ENCODE measurements at places on chromosomes 2 and 18. TPM values are rescaled to one million over a fixed set of nuclear protein-coding genes. Genes with fewer than 3 reads are reported as not detected.

- no peak for DNase-seq
Observed at GRCh38 chr2:214674278-214674677, 135.2 kb downstream of the BARD1 start.

DNA sequence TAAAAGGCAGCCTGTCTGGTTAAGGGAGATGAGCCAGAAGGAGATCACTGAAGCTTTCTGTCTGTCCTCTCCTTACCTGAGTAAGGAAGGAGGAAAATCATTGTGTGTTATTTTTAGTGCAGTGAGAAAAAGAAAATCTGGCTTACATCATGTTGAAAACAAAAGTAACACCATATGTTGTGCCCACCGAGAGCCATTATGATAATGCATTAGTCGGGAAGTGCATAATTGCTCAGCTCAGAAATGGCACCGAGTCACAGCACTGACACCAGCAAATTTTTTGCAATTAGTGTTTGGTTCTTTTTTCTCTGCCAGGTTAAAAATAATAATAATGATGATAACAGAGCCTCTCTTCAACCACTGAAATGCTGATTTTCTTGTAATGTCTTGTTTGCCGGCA, 46.6 kb downstream of the HNMT start:
- peak; percentile 9 for DNase-seq

DNA sequence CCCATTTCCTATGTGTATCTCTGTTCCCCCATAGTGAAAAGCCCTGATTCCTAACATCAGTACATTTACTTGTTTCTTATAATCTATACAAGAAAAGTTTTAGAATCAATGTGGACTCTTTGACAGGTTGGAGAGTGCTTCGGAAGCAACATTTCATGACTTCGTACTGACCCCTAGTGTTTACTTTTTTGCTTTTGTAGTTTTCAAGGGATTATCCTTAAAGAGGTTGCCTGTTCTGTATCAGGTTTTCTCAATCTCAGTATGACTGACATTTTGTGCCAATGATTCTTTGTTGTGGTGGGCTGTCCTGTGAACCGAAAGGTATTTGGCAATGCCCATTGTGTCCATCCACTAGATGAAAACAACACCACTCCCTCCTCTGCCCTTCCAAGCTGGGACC, 43.3 kb upstream of the SERPINB2 start:
- DNase-seq = peak; percentile 35

DNA sequence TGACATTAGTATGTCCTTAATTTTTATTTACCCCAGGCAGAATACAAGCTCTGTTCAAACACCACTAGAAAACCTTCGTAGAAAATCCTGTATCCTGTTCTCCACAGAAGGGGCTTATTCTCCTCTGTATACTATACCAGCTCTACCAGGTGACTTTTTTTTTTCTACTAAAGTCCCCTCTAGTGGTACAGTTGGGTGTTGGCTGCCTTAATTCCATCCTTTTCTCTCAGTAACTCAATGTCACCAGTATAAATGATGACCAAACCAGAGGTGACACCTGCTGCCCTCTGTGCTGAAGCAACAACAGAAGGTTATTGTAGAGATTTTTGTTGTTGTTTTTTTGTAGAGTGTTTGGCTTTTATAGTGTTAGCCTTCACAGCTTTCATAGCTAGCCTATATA, 1322.0 kb downstream of the LRP1B start:
- no peak for DNase-seq

- peak; percentile 21 for DNase-seq
Observed at GRCh38 chr2:57906152-57906732, 140.4 kb upstream of the VRK2 start.

GRCh38 chr2:20217041-20217970, 7.6 kb downstream of the SDC1 start:
- DNase-seq = peak; percentile 89

Gene SPDYA
- total RNA-seq = 0.59 TPM

Gene KIF3C
- total RNA-seq = 14.4 TPM

Gene GLI2
- 3.8 TPM for total RNA-seq

All from osteoblast (primary cell).